ENCODE measurements at places on chromosomes 2 and 18. TPM values are rescaled to one million over a fixed set of nuclear protein-coding genes. Genes with fewer than 3 reads are reported as not detected.

The LINC00305 gene
- not detected for total RNA-seq

The SLC23A3 gene
- total RNA-seq = 1.6 TPM

The LOXL3 gene
- total RNA-seq = 11.9 TPM

The REG1B gene
- not detected for total RNA-seq

The CDKL4 gene
- 0.90 TPM for total RNA-seq

The SCN9A gene
- total RNA-seq = 14.0 TPM

The CBLN2 gene
- 0.33 TPM for total RNA-seq

The HOXD8 gene
- 0.45 TPM for total RNA-seq

The SLC14A1 gene
- total RNA-seq = 5.6 TPM

The TPO gene
- total RNA-seq = not detected

The CHRNG gene
- not detected for total RNA-seq

The TUBA3E gene
- total RNA-seq = not detected

The TEX44 gene
- not detected for total RNA-seq

The IRS1 gene
- 29.7 TPM for total RNA-seq

The CRYBA2 gene
- not detected for total RNA-seq

The UCN gene
- total RNA-seq = 1.1 TPM

The SPDYA gene
- total RNA-seq = 6.5 TPM

The APOB gene
- not detected for total RNA-seq

The POTEC gene
- not detected for total RNA-seq

The PMS1 gene
- total RNA-seq = 27.0 TPM

The CDK5R2 gene
- not detected for total RNA-seq

The WDR54 gene
- 16.9 TPM for total RNA-seq

The ZNF385B gene
- 4.8 TPM for total RNA-seq

The RTP5 gene
- total RNA-seq = not detected

The NYAP2 gene
- total RNA-seq = not detected

The LHCGR gene
- total RNA-seq = not detected

The ALMS1 gene
- total RNA-seq = 28.2 TPM

The RUFY4 gene
- not detected for total RNA-seq

The NUP35 gene
- total RNA-seq = 22.3 TPM

The B3GNT7 gene
- 0.27 TPM for total RNA-seq

The MARCHF4 gene
- 0.57 TPM for total RNA-seq

The TUBB8B gene
- not detected for total RNA-seq

The C2orf80 gene
- total RNA-seq = not detected

The CACNB4 gene
- 4.8 TPM for total RNA-seq

The OBSL1 gene
- total RNA-seq = 90.4 TPM

The DOK6 gene
- 2.1 TPM for total RNA-seq

The UGT1A8 gene
- total RNA-seq = 0.09 TPM

The NFATC1 gene
- 3.0 TPM for total RNA-seq

The HOXD10 gene
- not detected for total RNA-seq

The SPOPL gene
- total RNA-seq = 16.9 TPM

The ZEB2 gene
- total RNA-seq = 129 TPM

The SP100 gene
- 151 TPM for total RNA-seq

The EMILIN1 gene
- total RNA-seq = 81.3 TPM

The IGFBP2 gene
- total RNA-seq = 10.6 TPM

The EFR3B gene
- 1.1 TPM for total RNA-seq

The KCNG2 gene
- not detected for total RNA-seq

The SIGLEC15 gene
- 8.4 TPM for total RNA-seq

The NLRC4 gene
- not detected for total RNA-seq

The VWC2L gene
- total RNA-seq = not detected

The TNFAIP6 gene
- total RNA-seq = 51.9 TPM

The TMEM247 gene
- total RNA-seq = not detected

The TPRKB gene
- total RNA-seq = 54.8 TPM

The MYO5B gene
- 0.16 TPM for total RNA-seq

The FSHR gene
- total RNA-seq = not detected

Data from fibroblast of the aortic adventitia (primary cell).